ENCODE measurements at places on chromosomes 7 and 10. TPM values are rescaled to one million over a fixed set of nuclear protein-coding genes. Genes with fewer than 3 reads are reported as not detected.
A peak's percentile ranks its signal among the peaks of the same experiment; 100 is the strongest.

DNA sequence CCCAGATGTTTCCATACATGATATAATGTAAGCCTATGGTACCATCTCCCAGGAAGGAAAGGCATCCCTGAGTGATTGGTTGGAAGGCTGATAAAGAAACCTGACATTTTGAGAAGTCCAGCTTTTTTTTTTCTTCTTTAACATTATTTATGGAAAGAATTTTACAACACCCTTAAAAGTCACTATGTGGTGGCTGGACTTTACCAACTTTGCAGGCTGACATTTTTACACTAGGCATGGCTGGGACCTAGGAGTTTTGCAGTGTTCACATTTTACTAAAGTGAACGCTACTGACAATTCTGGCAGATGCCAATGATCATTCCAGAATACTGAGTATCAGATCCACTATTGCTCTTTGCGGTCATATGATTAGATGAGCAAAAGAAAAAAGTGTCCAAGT lies 239.9 kb downstream of the GLI3 start:
- no peaks in the 10 kb centered on the region for H3K27me3 ChIP-seq
- H3K4me3 ChIP-seq = no peak overlapping the region
- H3K4me1 ChIP-seq = peaks cover 46% of the 10 kb centered on the region
- no peaks in the 10 kb centered on the region for H3K36me3 ChIP-seq
- peak overlapping the region; percentile 41 for H3K27ac ChIP-seq

DNA sequence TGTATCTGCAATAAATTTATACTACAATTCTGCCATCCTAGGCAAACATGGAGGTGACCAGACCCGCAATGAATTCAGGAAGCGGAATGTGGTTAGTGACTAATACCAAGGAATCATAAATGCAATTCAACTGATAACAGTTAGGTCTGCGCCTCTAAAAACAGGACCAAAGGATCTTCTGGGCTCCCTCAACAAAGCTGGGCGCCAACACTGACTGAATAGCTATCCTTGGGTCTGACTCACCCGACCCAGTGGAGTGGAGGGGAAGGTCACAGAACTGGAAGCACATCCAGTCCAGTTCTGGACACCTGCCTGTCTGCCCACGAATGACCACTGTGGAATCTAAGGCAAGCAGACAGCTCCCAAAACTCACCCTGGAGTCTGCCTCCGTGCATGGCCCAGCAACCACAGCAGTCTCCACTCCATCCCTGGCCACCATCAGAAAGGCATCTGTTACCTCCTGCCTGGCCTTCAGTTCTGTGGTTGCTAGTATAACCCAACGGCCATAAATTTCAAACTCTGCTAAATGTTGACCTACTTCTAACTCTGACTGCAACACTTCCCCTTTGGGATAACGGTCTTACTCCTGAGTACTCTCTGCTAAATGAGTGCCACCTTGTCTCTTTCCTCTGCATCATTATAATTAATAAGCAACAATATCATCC lies 43.0 kb upstream of the DLX6 start:
- H3K36me3 ChIP-seq = no peaks in the 10 kb centered on the region
- no peak for DNase-seq
- H3K4me1 ChIP-seq = peaks cover 13% of the 10 kb centered on the region
- H3K27me3 ChIP-seq = no peaks in the 10 kb centered on the region

DNA sequence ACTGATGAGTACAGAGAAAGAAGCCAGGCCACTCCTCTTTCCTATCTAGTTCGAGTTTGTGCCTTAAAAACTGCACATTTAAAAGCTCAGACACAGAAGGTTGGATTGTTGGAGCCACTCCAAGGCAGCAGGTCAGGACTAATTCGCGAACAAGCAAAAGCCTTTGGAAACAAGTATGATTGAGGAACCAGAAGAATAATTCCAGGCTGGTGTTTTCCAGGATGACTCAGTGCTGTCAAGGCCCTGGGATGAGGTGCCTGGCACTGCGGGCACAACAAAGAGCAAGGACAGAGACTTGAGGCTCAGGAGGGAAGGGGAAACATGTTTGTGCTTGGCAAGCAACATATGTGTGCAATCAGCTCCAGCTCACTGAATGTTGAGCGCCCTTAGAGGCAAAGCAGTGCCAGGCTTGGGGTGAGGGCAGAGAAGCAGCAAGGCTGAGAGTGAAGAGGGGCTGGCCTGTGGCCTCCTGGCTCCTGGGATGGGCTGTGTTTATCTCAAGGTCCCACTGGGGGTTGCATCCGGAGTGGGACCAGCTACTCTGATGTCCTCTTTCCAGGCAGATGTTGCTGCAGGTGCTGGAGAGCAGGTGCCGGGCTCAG lies 44.1 kb downstream of the VSTM4 start:
- H3K4me1 ChIP-seq = no peaks in the 10 kb centered on the region
- no peaks in the 10 kb centered on the region for H3K36me3 ChIP-seq
- no peak for DNase-seq
- H3K4me3 ChIP-seq = no peak overlapping the region

- peaks cover 5% of the 10 kb centered on the region for H3K27me3 ChIP-seq
- no peak overlapping the region for H3K27ac ChIP-seq
- peaks cover 3% of the 10 kb centered on the region for H3K4me1 ChIP-seq
- H3K36me3 ChIP-seq = no peaks in the 10 kb centered on the region
- no peak for DNase-seq
- no peak overlapping the region for H3K4me3 ChIP-seq
Observed at GRCh38 chr10:34864149-34865067, 49.3 kb upstream of the PARD3 start.

GRCh38 chr10:69061305-69062161 lies 26.4 kb upstream of the SRGN start:
- peak overlapping the region; percentile 57 for H3K4me3 ChIP-seq
- no peaks in the 10 kb centered on the region for H3K27me3 ChIP-seq
- H3K27ac ChIP-seq = peak overlapping the region; percentile 99
- DNase-seq = peak; percentile 91
- H3K36me3 ChIP-seq = no peaks in the 10 kb centered on the region

DNA sequence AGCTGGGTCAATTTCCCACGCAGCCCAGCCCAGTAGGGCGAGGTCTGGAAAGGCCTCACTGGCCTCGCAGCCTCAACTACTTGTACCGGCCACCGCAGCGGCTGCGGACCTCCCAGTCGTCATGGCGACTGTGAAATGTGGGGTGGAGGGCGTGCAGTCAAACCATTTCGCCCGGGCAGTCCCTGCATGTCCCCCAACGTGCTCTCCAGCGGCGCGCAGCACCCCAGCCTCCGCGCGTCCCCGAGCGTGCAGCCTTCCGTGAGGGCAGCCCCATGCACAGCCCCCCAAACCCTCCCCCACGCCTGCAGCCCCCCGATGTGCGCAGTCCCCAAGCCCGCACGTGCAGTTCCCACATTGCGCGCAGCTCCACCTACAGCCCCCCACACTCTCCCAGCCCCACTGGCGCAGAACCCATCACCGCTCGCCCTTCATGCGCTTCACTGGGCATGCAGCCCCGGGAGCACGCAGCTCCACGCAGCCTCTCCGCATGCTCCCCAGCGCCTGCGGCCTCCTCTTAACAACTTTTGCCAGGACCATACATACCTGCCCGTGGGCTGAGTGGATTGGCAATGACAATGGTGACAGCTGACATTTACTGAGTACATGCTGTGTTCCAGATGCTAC lies 34.5 kb upstream of the SFTPD start:
- peaks cover 36% of the 10 kb centered on the region for H3K27me3 ChIP-seq
- no peak for DNase-seq

- no peak for DNase-seq
- H3K4me3 ChIP-seq = no peak overlapping the region
- H3K36me3 ChIP-seq = no peaks in the 10 kb centered on the region
- H3K27me3 ChIP-seq = peaks cover 9% of the 10 kb centered on the region
- H3K27ac ChIP-seq = no peak overlapping the region
- peaks cover 3% of the 10 kb centered on the region for H3K4me1 ChIP-seq
Observed at GRCh38 chr7:132112657-132113056, 463.6 kb downstream of the PLXNA4 start.

GRCh38 chr10:34780818-34781380 lies 34.2 kb downstream of the PARD3 start:
- DNase-seq = peak; percentile 80
- H3K27me3 ChIP-seq = no peaks in the 10 kb centered on the region
- H3K27ac ChIP-seq = peak overlapping the region; percentile 38
- H3K4me3 ChIP-seq = peak overlapping the region; percentile 49

DNA sequence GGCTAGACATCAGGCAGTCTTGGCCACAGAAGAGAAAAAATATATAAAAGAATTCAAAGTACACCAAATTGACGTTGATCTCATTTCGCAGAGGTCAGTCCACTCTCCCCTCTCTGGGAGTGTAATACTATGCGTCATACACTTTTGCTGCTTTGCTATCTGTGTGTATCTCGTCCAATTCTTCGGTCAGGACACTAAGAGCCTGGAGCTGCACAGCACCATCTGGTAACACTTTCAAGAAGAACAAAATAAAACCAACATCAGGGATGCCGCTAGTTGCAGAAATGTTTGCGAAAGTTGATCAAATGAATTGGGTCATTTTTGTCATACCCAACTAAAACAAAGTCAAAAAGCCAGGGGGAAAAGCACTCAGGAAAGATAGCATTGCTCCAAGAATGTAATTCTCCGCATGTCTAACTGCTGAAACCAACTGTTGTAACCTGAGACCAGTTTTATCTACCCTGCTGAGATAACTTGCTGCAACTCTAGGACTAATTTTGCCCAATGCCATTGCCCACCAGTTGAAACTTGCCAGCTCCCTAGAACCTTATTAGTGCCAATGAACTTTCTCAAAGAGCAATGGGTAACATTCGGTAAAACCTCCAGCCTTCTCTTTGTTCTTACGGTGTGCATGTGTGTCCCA lies 23.0 kb downstream of the TMEM176A start:
- no peak overlapping the region for H3K27ac ChIP-seq
- H3K27me3 ChIP-seq = no peaks in the 10 kb centered on the region
- H3K4me1 ChIP-seq = no peaks in the 10 kb centered on the region
- peak; percentile 49 for DNase-seq
- no peak overlapping the region for H3K4me3 ChIP-seq

- H3K27ac ChIP-seq = no peak overlapping the region
- no peak for DNase-seq
- no peak overlapping the region for H3K4me3 ChIP-seq
- no peaks in the 10 kb centered on the region for H3K27me3 ChIP-seq
- no peaks in the 10 kb centered on the region for H3K36me3 ChIP-seq
Observed at GRCh38 chr7:43850348-43851116, 18.8 kb downstream of the MRPS24 start.

DNA sequence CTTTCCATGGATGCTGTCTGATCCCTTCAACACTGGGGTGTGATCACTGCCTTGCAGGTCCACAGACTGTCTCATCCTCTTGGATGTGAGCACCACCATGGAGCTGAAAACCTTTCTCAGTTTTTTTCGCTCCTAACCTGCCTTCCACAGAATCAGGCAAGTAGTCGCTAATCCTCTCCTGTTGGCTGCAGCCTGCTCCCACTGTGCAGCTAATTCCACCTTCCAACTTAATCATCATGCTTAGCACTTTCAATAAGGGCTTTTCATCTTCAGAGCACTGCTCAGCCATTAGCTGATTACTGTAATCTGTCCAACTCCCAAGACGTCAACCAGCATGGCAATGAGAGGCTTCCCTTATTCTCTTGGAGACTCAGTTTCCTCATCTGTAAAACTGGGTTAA lies 15.1 kb upstream of the CDH23 start:
- H3K4me3 ChIP-seq = no peak overlapping the region
- H3K36me3 ChIP-seq = no peaks in the 10 kb centered on the region
- peaks cover 11% of the 10 kb centered on the region for H3K27me3 ChIP-seq
- no peak for DNase-seq
- H3K4me1 ChIP-seq = peaks cover 7% of the 10 kb centered on the region

GRCh38 chr7:154854836-154855235 lies 148.1 kb downstream of the PAXIP1 start:
- no peak overlapping the region for H3K27ac ChIP-seq
- no peaks in the 10 kb centered on the region for H3K27me3 ChIP-seq
- no peak for DNase-seq
- H3K4me3 ChIP-seq = no peak overlapping the region
- no peaks in the 10 kb centered on the region for H3K4me1 ChIP-seq

- no peak overlapping the region for H3K4me3 ChIP-seq
- H3K27ac ChIP-seq = no peak overlapping the region
- H3K27me3 ChIP-seq = no peaks in the 10 kb centered on the region
- DNase-seq = no peak
- H3K4me1 ChIP-seq = no peaks in the 10 kb centered on the region
Observed at GRCh38 chr7:95780665-95781064, 8.3 kb downstream of the DYNC1I1 start.

DNA sequence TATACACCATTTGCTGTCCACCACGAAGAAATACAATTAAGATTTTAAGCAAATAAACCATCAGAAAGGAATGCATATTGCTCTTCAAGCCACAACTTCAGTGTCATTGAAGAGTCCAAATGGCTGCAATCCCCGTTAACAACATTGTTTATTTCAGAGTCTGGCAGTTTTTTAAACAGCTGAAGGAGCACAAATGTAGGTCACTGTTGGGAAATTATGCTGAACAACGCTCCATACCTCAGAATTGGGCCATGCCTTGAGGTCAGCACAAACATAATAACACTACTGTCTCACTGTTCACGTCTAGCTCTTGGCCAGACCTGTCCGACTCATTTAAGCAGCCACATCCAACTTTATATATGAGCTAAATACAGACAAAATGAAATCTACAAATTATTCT lies 453.9 kb upstream of the GHITM start:
- no peak for DNase-seq
- H3K4me1 ChIP-seq = no peaks in the 10 kb centered on the region
- no peak overlapping the region for H3K27ac ChIP-seq
- H3K4me3 ChIP-seq = no peak overlapping the region
- no peaks in the 10 kb centered on the region for H3K27me3 ChIP-seq

GRCh38 chr7:98175260-98175940 lies 35.8 kb upstream of the BHLHA15 start:
- peaks cover 2% of the 10 kb centered on the region for H3K36me3 ChIP-seq
- DNase-seq = peak; percentile 70
- no peaks in the 10 kb centered on the region for H3K4me1 ChIP-seq

DNA sequence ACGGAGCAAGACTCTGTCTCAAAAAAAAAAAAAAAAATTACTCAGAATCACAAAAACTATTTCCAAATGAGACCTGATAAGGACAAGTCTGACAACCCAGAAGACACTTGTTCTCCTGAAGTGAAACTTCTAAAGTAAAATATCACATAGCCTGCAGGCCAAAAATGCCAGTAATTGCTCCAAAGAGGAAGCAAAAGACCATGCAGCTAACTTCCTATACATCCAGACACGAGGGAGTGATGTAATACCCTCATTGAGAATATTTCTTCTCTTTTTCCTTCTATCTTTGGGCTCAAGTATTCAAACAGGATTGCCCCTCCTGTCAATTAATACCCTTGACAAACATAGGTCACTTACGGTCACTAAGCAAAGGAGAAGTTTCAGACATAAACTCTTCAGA lies 31.2 kb downstream of the ARMH3 start:
- no peak for DNase-seq
- H3K4me3 ChIP-seq = no peak overlapping the region
- H3K4me1 ChIP-seq = no peaks in the 10 kb centered on the region
- no peak overlapping the region for H3K27ac ChIP-seq

GRCh38 chr7:133429371-133429770 lies 176.5 kb downstream of the EXOC4 start:
- no peaks in the 10 kb centered on the region for H3K27me3 ChIP-seq
- H3K36me3 ChIP-seq = no peaks in the 10 kb centered on the region
- DNase-seq = no peak
- H3K4me3 ChIP-seq = no peak overlapping the region
- H3K4me1 ChIP-seq = peaks cover 1% of the 10 kb centered on the region

Gene NPC1L1
- total RNA-seq = not detected

Gene ARHGAP22
- total RNA-seq = 45.6 TPM

Gene ETV1
- 15.9 TPM for total RNA-seq
